GM12891 (cell line): ENCODE measurements at places on chromosomes 12 and 14.

DNA sequence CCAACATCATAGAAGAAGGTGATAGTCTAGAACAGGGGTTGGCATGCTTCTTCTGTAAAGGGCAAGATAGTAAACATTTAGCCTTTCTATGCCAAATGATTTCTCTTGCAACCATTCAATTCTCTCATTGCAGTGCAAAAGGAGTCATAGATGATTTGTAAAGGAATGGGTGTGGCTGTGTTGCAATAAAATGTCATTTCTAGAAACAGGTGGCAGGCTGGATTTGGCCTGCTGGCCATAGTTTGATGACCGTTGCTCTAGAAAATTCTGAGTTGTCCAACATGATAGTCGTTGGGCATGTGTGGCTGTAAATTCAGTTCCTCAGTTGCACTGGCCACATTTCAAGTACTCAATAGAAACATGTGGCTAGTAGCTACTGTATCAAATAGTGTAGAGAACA lies 21.7 kb downstream of the SMCO2 start:
- no peak for DNase-seq

DNA sequence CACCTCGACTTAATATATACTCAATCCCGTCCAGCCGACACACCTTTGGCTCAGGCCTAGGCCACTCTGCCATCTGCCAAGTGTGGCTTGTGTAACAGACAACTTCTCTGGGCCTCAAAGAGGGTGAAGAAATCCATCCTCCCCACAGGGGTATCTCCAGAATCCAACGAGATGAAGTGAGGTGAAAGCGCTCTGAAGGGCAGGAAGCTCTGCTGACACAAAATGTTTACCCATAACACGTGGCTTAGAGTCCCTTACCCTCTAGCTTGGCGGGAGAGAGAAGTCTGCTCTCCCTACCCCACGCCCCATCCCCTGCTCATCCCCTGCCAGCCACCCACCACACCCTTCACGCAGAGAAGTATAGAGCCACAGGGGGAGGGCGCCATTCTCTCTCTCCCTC lies 13.0 kb downstream of the ZBTB39 start:
- no peak for DNase-seq

- no peak for DNase-seq
Observed at GRCh38 chr14:52312931-52313355, 1.2 kb upstream of the PTGER2 start.

GRCh38 chr12:108063192-108063591 lies 65.9 kb upstream of the WSCD2 start:
- no peak for DNase-seq

DNA sequence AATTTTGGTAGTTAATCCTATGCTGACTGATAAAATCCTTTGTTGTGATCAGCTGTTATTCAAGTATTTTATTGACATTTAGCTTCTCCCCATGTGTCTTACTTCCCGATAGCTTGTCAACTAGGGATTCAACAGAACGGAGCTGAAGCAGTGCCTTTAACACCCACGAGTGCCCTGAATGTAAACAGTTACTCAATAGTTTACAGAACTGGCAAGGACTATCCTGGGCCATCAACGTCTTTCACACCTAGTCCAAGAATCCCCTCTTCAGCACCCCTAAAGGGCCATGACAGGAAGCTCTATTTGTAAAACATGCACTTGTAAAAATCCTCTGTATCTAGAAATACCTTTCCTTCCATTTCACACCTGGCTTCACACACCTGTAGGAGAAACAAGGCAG lies 45.3 kb downstream of the SETD3 start:
- no peak for DNase-seq

DNA sequence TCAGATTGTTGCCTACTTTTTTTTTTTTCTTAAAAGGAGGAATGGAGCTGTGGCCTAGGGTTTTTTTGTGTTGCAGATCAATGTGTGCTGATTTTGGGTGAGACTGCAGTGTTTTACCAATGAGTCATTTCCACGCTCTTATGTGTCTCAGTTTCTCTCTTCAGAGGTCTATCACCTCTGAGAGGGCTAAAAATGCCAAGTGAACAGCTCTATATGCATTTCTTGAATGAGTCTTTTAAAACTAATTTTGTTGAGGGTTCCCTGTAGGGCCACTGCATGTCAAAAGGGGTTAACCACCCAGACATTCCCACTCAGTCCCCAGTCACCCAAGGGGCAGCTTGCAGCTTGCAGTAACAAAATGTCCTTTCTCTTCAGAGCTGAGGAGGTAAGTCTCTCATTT lies 24.3 kb upstream of the GLIPR1L2 start:
- DNase-seq = no peak

GRCh38 chr12:2509137-2509536 lies 285.6 kb upstream of the FKBP4 start:
- DNase-seq = no peak

GRCh38 chr12:112792743-112793142 lies 1.2 kb downstream of the RPH3A start:
- DNase-seq = no peak

GRCh38 chr12:24111086-24111485 lies 161.6 kb upstream of the SOX5 start:
- DNase-seq = no peak

DNA sequence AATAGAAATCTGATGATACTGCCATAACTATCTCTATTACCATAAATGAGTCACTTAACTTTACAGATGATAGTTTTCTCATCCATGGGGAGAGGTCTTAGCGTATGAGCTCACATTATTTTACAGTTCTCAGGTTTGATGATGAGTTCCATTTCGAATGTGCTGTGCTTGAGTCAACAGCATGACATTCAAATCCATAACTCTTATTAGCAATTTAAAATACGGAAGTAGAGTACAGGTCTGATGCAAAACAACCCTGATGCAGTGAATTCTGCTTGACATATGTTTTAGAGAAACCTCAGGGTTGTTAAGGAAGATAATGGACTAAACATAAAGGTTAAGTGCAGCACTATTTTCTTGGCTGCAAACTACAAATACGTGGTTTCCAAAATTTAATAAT lies 30.0 kb downstream of the C14orf39 start:
- no peak for DNase-seq

- DNase-seq = no peak
Observed at GRCh38 chr14:100323942-100324307, 786 bp downstream of the SLC25A47 start.

DNA sequence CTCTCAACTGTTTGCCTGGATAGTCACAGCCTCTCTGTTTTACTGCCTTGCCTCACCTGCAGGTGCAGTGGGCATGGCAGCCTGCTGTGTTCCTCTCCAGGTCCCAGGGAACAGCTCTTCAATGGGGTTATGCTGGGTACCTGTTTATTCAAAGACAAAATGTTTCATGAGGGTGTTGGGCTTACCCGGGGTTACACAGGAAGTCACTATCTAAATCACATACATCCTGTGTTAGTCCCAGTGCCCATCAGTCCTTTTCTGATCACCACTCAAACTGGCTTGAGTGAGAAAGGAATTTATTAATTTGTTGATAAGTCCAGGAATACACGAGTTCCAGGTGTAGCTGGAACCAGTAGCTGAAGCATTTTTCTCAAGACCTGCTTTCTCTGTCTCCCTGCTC lies 1503.6 kb upstream of the TMEM132C start:
- DNase-seq = no peak

GRCh38 chr14:99573000-99573330 lies 31.0 kb downstream of the CCDC85C start:
- DNase-seq = no peak

DNA sequence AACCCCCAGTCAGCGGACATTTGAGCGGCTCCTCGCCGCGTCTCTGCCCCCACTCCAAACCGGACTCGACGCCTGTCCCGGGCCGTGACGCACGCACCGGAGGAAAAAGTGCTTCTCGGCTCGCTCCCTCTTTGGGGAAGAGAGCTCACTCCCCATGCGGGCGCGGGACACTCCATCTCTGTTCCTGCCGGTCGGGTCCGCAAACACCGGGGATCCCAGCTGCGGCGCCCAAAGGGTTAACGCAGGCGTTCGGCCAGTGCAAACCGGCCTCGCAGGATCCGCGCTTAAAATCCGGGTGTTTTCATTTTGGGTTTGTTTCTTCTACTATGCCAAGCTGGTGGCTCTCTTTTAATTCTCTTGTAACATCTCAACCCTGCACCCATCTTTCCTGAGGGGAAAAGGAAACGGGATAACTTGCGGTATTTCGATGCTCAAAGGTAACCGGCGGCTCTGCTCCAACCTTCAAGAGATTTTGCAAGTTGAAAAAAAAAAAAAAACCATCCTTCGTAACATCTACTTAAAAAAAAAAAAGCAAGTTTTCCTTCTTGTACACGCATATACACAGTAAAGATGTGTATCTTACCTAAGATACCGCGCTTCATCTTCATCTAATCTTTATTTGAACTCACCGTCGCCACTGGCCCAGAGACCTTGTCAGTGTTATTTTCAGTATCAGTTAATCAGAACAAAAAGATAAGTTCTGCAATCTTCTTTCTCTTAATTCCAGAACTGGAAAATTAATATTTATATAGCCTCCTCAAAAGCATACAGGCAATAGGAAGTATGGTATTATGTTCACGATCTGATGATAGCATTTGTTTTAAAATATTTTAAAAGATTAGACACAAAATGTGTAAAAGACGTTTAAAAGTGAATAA lies 1.6 kb upstream of the ATP2B1 start:
- no peak for DNase-seq

- no peak for DNase-seq
Observed at GRCh38 chr12:106020736-106021135, 118.0 kb downstream of the NUAK1 start.

DNA sequence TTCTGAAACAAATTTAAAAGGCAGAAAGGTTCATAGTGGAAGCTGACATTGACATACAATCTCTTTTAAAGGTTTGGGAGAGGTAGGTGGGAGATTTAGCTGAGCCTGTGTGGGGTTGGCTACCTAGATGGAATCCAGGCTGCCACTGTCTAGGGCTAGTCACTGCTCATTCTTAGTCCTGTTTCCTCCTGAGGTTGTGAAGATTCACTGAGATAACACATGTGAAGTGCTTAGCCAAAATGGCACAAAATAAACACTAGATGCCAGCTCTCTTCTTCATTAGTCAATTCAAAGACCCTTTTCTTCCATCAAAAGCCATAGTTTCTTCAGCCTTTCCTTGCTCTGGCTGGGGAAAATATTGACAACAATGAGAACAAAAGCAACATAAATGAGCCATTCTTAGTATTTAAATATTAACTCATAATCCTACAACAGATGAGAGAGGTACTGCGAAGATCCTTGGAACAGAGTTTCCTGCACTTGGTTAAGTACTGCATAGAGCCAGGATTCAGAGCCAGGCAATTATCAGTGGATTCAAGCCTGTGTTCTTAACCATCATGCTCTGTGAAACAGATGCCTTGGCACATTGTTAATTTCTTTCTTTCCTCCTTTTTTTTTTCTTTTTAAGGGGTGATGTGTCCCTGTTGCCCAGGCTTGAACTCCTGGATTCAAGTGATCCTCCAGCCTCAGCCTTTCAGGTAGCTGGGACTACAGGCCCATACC lies 3.5 kb downstream of the MYF6 start:
- no peak for DNase-seq

DNA sequence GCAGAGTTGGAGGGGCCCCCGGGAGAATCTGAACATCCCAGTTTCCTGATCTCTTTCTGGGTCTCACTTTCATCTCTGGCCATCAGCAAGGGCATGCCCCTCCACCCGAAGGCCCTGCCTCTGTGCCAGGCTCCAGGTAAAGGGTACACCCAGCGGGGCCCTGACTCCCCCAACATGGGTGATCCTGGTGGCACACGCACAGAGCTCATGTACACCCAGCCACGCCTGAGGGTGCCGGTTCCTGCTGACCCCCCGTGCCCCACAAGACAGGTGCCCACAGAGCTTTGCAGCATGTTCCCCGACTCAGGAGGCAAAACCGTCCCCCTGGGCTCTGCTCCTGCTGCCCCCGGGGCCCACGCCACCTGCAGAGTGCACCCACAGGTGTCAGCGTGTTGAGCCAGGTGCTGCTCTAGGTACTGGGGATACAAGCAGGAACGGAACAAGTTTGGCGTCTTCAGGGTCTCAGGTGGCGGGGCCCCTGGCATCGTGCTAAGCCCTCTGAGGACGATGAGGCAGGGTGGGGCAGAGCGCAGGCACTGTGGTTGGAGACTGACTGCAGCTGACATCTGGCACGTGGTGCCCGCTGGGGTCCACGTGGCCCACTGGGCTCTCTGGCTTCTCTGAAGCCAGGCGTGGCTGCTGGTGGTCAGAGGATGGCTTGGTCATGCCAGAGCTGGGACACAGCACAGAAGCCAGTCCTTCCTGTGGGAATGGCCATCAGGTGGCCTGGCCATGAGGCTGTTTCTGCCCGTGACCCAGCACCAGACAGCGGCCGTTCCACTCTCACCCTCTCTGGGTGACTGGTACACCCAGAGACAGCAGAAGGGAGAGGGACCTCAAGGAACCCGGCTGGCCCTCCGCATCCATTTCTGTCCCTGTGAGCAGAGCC lies 13.8 kb downstream of the BAG5 start:
- no peak for DNase-seq

GRCh38 chr14:91233936-91234790 lies 10.3 kb downstream of the GPR68 start:
- DNase-seq = no peak

GRCh38 chr12:94150240-94151121 lies 2.1 kb downstream of the PLXNC1 start:
- no peak for DNase-seq

DNA sequence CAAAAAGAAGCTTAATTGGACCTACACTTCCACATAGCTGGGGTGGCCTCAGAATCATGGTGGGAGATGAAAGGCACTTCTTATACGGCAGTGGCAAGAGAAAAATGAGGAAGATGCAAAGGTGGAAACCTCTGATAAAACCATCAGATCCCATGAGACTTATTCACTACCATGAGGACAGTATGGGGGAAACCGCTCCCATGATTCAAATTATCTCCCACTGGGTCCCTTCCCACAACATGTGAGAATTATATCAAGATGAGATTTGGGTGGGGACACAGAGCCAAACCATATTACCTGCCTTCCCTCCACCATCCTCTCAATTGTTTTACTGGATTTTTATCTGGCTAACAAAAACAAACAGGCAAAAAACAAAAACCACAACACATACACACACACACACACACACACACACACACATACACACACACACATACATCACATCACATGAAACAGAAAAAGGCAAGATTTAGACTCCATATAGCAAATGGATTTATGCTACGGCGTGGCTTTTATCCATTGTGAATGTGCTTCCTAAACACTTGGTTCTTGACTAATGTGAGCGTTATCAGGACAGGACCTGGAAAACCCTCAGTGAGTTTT lies 66.7 kb downstream of the ZFP36L1 start:
- no peak for DNase-seq

DNA sequence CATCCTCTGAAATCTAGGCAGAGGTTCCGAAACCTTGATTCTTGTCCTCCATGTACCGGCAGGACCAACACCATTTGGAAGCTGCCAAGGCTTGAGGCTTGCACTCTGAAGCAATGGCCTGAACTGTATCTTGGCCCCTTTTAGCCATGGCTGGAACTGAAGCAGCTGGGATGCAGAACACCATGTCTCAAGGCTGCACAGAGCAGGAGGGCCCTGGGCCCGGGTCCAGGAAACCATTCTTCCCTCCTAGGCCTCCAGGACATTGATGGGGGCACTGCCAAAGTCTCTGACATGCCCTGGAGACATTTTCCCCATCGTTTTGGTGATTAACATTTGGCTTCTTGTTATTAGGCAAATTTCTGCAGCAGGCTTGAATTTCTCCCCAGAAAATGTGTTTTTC lies 198.7 kb downstream of the EFCAB11 start:
- no peak for DNase-seq
